GM10248 (cell line): ENCODE measurements at places on chromosomes 2 and 18.

GRCh38 chr2:227010433-227010832 is 153.6 kb downstream of the COL4A4 start:
- no peak for DNase-seq

GRCh38 chr18:23627321-23627720 is 35.4 kb downstream of the ANKRD29 start:
- no peak for DNase-seq

DNA sequence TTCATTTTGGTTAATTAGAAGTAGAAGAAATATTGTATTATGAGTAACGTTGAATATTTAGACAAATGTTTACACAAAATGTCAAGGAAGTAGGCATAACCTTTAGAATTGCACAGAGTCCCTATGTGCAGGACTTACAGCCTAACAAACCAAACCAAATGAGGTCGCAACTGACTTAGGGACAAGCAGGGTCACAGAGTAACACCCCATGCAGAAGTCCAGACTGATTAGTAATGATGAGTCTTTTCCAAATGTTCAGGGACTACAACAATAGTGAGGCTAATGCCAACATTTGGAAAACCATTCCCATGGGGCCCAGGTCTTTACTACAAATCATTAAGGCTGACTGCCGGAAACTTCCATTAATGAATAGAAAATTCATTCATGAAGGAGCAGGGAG is 452.5 kb upstream of the CHAC2 start:
- no peak for DNase-seq

GRCh38 chr2:39837856-39838453 is 58.9 kb upstream of the THUMPD2 start:
- DNase-seq = peak; percentile 41

DNA sequence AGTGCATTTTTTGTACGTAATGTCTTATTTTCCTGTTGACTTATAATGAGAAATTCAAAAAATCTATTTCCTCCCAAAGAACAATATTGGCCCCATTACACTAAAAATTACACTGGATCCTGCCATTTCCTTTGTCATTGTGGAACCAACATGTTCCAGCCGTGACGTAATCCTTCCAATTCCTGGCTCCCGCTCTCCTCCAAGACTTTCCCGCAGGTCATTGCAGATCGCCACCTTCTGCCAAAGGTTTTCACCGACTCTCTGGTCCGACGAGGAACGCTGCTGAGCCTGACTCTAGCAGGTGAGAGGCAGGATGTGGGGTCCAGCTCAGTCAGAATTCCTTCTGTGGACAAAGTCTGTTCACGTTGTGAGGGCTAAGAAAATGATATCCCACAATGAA is 38.0 kb downstream of the PTGR3 start:
- no peak for DNase-seq

DNA sequence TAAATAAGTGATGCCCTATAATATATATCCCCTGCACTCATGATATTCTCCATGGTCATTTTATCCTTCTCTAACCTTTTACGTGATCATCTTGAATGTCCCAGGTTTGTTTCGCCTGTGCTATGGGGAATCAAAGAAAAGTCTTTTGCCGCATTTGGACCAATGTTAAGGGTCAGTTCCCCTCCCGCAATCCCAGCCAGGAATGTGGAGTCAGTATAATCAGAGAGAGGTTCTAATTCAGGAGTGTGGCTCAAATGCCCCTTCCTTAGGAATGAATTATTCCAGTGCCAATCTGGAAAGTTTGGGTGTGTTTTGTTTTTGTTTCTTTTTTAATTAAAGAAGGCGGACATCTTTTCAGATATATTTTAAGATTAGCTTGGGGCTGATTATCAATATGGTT is 41.8 kb downstream of the PMS1 start:
- DNase-seq = no peak

GRCh38 chr2:104408266-104408665 is 445.6 kb upstream of the POU3F3 start:
- DNase-seq = no peak
